Astrocyte (in vitro differentiated cells and primary cell): ENCODE measurements at places on chromosomes 16 and 17. TPM values are rescaled to one million over a fixed set of nuclear protein-coding genes. Genes with fewer than 3 reads are reported as not detected.

- no peaks in the 10 kb centered on the region for H3K27me3 ChIP-seq
- no peak overlapping the region for H3K27ac ChIP-seq
- no peak for DNase-seq
- no peaks in the 10 kb centered on the region for H3K36me3 ChIP-seq
- no peak overlapping the region for H3K4me3 ChIP-seq
- H3K4me1 ChIP-seq = peaks cover 13% of the 10 kb centered on the region
These were observed 1.9 kb downstream of the SLC39A11 start for GRCh38 chr17:73090396-73091202.

DNA sequence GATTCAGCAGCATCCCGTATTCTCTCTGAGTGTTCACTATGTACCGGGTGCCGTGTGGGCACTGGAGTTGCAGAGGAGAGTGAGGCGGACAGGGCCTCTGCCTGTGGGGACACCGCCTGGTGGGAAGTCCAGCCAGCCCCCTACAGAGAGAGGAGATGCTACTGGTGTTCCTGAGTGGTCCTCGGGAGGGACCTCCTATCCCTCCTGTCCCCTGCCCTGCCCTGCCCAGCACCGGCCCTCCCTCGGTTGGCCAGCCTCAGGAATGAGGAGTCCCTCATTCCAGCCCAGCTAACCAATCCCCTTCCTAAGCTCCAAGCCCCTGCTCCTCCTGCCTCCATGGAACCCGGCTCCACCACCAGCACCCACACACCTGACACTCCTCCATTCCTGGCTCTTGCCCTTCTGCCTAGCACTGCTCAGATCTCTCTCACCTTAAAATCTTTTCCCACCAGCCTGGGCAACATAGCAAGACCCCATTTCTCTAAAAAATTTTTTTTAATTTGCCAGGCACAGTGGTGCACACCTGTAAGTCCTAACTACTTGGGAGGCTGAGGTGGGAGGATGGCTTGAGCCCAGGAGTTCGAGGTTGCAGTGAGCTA, 2.0 kb downstream of the ASGR2 start:
- no peaks in the 10 kb centered on the region for H3K4me1 ChIP-seq
- H3K27me3 ChIP-seq = peaks cover 9% of the 10 kb centered on the region
- no peak overlapping the region for H3K27ac ChIP-seq
- no peak for DNase-seq
- H3K4me3 ChIP-seq = no peak overlapping the region
- H3K36me3 ChIP-seq = no peaks in the 10 kb centered on the region

GRCh38 chr17:29733166-29733565, 110.5 kb upstream of the CORO6 start:
- peaks cover 9% of the 10 kb centered on the region for H3K4me1 ChIP-seq
- no peaks in the 10 kb centered on the region for H3K36me3 ChIP-seq
- DNase-seq = no peak
- H3K4me3 ChIP-seq = no peak overlapping the region

GRCh38 chr17:42087042-42087701, 11.1 kb downstream of the ZNF385C start:
- H3K4me3 ChIP-seq = no peak overlapping the region
- no peak overlapping the region for H3K27ac ChIP-seq
- H3K4me1 ChIP-seq = no peaks in the 10 kb centered on the region
- peaks cover 9% of the 10 kb centered on the region for H3K27me3 ChIP-seq

DNA sequence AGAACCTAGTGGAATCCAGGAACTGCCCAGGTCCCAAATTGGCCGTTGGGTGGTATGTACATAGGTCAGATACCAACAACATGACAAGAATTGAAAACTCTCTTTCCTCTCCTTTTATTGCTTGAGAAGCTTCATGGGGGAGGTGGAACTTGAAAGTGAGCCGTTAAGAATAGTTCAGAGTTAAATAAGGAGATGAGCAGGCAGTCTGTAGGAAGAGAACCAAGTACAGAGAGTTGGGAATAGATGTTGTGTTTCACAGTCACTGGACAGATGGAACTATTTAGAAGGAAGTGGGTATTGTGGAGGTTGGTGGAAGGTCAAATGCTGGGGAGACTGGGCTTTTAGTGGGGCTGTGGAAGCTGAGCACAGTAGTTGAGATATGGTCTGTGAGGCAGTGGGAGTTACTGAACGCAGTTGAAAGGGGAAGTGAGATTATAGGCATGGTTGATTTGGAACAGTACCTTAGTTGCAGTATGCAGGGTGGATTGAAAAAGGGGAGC, 26.4 kb downstream of the ARHGAP44 start:
- H3K4me1 ChIP-seq = no peaks in the 10 kb centered on the region
- no peak for DNase-seq
- no peaks in the 10 kb centered on the region for H3K27me3 ChIP-seq
- H3K27ac ChIP-seq = no peak overlapping the region
- no peaks in the 10 kb centered on the region for H3K36me3 ChIP-seq

DNA sequence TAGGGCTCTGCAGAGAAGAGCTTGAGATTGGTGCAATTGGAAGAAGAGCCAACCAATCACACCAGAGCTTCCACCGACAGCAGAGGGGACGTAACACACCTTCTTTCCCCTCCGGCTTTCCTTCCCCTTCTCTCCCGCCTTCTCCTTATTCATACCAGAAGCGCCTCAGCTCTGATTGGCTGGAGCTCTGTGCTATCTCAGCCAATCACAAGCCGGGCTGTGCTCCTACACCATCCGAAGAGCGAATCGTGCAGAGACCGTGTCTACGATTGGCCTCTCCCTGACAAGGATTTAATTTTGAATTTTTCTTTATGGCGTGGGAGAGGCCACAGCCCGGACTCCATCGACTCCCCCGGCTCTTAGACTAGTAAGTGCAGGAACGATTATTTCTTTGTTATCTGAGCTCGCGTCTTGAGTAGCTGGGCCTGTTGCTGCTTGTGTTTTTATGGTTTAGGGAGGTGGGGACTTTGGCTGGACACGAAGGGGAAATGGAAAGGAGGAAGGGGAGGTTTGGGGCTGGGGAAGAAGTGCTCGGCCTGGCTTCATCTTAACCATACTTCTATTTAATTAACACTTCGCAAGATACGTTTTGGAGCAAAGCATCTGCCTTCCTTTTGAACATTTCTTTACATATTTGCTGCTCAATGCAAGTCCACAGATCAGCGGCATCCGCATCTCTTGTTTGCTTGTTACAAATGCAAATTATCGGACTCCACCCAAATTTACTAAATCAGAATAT, at the start of gene PRR11:
PRR11 (plus strand) TSS at position 308 of the 739 bp plus-strand sequence. CDS start 14,007 bp downstream, outside the sequence.
- no peaks in the 10 kb centered on the region for H3K36me3 ChIP-seq
- peak within 1 kb of the TSS; percentile 92 for H3K27ac ChIP-seq
- peak within 1 kb of the TSS; percentile 90 for H3K4me3 ChIP-seq
- no peaks in the 10 kb centered on the region for H3K27me3 ChIP-seq
- DNase-seq = peak; percentile 100

GRCh38 chr17:38897176-38897575, 27.3 kb downstream of the LASP1 start:
- no peak for DNase-seq
- H3K4me1 ChIP-seq = peaks cover 51% of the 10 kb centered on the region
- no peak overlapping the region for H3K4me3 ChIP-seq
- no peak overlapping the region for H3K27ac ChIP-seq
- H3K27me3 ChIP-seq = no peaks in the 10 kb centered on the region

DNA sequence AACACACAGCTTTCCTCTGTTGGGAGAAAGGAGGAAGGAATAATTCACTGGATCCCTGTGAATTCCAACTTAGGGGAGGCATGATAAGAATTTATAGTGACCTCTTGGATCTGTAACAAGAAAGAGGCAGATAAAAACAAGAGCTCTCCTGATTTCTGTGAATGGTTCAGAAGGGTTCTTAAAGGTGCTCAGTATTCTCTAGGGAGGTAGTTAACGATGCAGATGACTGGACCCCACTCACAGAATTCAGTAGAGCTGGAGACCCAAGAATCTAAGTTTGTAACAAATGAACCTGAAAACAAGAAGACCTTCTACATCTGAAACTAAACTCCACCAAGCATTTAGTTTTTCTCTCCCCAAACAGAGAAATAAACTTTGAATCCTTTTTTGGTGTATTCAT, 8.6 kb downstream of the ZNRF1 start:
- DNase-seq = no peak
- peaks cover 3% of the 10 kb centered on the region for H3K36me3 ChIP-seq
- no peak overlapping the region for H3K4me3 ChIP-seq
- no peak overlapping the region for H3K27ac ChIP-seq
- peaks cover 16% of the 10 kb centered on the region for H3K4me1 ChIP-seq

GRCh38 chr17:13544765-13545164, 57.0 kb downstream of the HS3ST3A1 start:
- no peaks in the 10 kb centered on the region for H3K36me3 ChIP-seq
- H3K27me3 ChIP-seq = no peaks in the 10 kb centered on the region
- peak overlapping the region; percentile 89 for H3K27ac ChIP-seq
- no peak for DNase-seq
- H3K4me3 ChIP-seq = no peak overlapping the region
- H3K4me1 ChIP-seq = peaks cover 48% of the 10 kb centered on the region

DNA sequence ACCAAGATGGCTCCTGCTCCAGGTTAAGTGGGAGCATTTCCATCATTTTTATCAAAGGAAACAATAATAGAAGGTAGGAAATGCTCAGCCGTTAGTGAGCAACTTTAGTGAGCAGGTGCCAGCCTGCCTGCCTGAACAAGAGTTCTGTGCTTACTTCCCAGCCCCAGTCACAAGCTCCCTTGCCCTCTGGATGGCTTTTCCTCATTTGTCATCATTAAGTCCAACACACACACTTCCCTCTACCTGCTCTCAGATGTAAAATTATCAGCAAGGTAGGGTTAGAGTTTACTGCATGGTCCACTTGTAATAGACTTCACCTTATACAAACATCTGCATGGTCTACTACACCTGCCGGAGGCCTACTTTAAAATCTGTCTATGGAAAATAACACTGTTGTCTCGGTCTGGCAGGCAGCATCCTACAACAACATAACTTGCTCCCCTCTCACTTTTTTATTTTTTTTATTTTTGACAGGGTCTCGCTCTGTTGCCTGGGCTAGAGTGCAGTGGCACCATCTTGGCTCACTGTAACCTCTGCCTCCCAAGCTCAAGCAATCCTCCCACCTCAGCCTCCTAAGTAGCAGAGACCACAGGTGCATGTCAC, 12.7 kb downstream of the TEX2 start:
- no peak for DNase-seq
- H3K4me1 ChIP-seq = peaks cover 6% of the 10 kb centered on the region
- no peaks in the 10 kb centered on the region for H3K27me3 ChIP-seq
- H3K4me3 ChIP-seq = no peak overlapping the region
- H3K27ac ChIP-seq = no peak overlapping the region
- H3K36me3 ChIP-seq = no peaks in the 10 kb centered on the region

GRCh38 chr17:64520359-64520758, 13.6 kb downstream of the CEP95 start:
- H3K27me3 ChIP-seq = no peaks in the 10 kb centered on the region
- H3K36me3 ChIP-seq = peaks cover 46% of the 10 kb centered on the region
- H3K4me3 ChIP-seq = no peak overlapping the region
- no peak for DNase-seq

- H3K27ac ChIP-seq = peak overlapping the region; percentile 76
- peak overlapping the region; percentile 91 for H3K4me3 ChIP-seq
- no peaks in the 10 kb centered on the region for H3K36me3 ChIP-seq
- no peaks in the 10 kb centered on the region for H3K27me3 ChIP-seq
These were observed 4.1 kb downstream of the HS3ST3B1 start for GRCh38 chr17:14304773-14305517.

DNA sequence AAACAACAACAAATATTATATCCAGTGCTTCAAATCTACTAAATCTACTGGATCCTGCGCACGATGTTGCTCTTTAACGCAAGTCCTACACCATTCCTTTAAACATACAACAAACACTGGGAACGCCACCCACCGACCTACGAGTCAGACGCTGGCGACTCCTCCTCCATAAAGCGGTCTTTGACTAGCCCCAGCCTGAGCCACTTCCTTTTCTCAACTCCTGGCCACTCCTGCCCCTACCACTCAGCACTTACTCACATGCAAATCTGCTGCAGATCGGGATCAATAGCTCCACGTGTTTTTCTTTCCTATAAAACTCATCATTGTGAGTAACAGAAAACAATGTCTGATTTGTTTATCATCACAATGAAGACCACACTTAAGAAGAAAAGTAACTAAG, 32.8 kb upstream of the MNT start:
- H3K36me3 ChIP-seq = peaks cover 5% of the 10 kb centered on the region
- no peak overlapping the region for H3K4me3 ChIP-seq
- H3K27me3 ChIP-seq = no peaks in the 10 kb centered on the region
- peak; percentile 43 for DNase-seq
- H3K27ac ChIP-seq = no peak overlapping the region

- peak; percentile 47 for DNase-seq
- H3K27me3 ChIP-seq = peaks cover 2% of the 10 kb centered on the region
- no peaks in the 10 kb centered on the region for H3K36me3 ChIP-seq
These were observed 36.1 kb upstream of the ATP2C2 start for GRCh38 chr16:84331998-84332780.

- H3K36me3 ChIP-seq = no peaks in the 10 kb centered on the region
- no peak for DNase-seq
- peaks cover 39% of the 10 kb centered on the region for H3K27me3 ChIP-seq
- no peak overlapping the region for H3K27ac ChIP-seq
- no peak overlapping the region for H3K4me3 ChIP-seq
These were observed 4.3 kb downstream of the RNF43 start for GRCh38 chr17:58412961-58413586.

DNA sequence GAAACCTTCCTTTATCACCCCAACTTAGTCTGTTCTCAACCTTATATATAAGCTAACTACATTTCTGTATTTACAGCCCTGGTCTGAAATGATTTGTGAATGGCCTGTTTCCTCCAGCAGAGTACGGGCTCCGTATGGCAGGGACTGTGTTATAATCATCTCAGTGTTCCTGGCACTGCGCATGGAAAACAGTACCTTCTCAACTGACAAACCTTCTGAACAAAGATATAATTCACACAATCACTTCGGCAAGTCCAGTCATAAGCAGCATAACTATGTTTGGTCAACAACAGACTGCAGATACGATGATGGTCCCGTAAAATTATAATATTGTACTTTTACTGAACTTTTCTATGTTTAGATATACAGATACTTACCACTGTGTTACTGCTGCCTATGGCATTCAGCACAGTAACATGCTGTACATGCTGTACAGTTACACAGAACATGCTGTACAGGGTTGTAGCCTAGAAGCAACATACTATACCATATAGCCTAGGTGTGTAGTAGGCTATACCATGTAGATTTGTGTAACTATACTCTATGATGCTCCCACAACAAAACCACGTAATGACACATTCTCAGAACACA, 30.0 kb downstream of the ANKFY1 start:
- H3K36me3 ChIP-seq = peaks cover 9% of the 10 kb centered on the region
- peaks cover 42% of the 10 kb centered on the region for H3K4me1 ChIP-seq
- H3K27me3 ChIP-seq = no peaks in the 10 kb centered on the region
- H3K27ac ChIP-seq = peak overlapping the region; percentile 67
- no peak overlapping the region for H3K4me3 ChIP-seq
- DNase-seq = no peak

The ALOX12B gene
- total RNA-seq = not detected in 2 replicates

The KRT40 gene
- total RNA-seq = not detected in 2 replicates

The MT1X gene
- 7.0 and 9.7 TPM in 2 replicates for total RNA-seq

The HES7 gene
- total RNA-seq = 0.64 and 1.0 TPM in 2 replicates

The AOC2 gene
- total RNA-seq = 4.1 and 5.0 TPM in 2 replicates

The NUBP2 gene
- total RNA-seq = 41.4 and 45.2 TPM in 2 replicates

The FOXL1 gene
- 6.1 and 8.1 TPM in 2 replicates for total RNA-seq
